Activated naive CD4-positive, alpha-beta T cell (primary cell): ENCODE measurements at places on chromosomes 5 and 9.

DNA sequence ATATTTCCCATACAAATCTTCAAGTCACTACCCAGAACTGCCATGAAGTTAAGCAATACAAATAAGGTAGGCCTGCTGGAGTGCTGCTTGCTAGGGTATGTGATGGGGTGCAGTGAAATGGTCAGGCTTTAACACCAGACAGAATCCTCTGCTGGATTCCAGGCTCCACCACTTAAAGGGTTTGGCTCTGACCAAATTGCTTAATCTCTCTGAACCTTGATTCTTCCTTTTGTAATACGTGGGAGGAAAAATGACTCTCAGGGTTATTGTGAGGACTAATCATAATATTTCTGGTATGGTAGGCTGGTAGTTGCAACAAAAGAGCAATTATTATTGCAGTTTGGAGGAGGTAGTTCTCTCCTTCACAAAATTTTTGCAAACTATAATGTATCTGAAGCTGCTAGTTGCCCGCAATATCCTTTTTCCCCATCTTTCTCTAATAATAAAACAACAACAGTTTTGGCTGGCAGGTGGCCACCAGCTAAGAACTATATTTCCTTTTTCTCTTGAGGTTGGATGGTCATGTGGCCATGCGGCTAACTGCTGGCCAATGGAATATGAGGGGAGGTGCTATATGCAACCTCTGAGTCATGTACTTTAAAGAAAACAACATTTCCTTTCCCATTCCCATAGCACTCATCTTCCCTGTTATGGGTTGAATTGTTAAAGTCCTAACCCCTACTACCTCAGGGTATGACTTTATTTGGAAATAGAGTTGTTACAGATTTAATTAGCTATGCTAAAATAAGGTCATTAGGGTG lies 44.1 kb downstream of the CCL28 start:
- DNase-seq, result no peak

DNA sequence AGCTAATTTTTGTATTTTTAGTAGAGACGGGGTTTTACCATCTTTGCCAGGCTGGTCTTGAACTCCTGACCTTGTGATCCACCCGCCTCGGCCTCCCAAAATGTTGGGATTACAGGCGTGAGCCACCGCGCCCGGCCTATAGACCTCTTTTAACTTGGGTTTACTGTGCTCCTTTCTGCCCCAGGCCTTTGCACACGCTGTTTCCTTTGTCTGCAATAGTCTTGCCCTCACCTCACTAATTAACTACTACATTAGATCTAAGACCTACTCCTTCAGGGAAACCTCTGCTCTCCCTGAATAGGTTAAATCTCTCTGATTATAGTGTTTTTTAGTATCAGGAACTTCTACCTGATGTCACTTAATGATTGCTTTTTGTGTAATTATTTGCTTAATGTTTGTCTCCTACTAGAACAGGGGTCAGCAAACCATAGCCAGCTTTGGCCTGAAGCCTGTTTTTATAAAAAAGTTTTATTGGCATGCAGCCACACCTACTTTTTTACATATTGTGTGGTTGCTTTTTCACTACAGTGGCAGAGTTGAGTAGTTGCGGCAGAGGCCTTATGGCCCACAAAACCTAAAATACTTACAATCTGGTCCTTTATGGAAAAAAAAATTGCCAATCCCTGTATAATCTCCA lies 31.2 kb upstream of the TLE1 start:
- DNase-seq, result no peak

DNA sequence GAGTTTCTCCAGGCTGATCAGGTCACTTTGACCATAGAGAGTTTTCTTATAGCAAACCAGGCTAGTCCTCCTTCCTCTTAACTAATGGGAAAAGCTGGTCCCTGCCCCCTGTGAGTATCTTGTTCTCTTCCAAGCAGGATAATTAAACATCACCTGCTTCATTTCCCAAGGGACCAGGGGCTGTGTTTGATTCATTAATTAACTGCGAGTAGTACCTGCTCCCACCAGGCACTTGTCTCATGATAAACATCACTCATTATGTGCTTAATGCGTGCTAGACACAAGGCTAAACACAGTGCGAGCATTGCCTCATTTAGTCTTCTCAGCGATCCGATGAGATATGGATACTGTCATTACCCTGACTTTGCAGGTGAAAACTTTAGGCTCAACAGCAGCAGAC lies 1.7 kb upstream of the FAM163B start:
- DNase-seq, result no peak

- no peak for DNase-seq
Observed at GRCh38 chr9:84821431-84821830, 151.9 kb downstream of the NTRK2 start.

DNA sequence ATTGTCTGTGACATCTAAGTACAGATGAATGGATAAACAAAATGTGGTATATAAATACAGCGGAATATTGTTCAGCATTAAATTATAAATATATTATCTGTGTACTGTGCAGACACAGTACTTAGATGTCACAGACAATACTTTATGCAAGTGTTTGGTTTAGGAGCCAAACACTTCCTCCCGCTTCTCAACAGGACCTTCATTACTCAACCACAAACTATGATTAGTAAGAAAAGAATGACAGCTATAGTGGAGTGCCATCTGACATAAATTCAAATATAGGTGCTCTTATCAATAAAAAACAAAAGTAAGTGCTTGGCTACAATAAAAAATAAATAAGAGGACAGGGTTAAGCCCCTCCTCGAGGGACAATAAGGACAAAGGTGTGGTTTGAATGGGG lies 38.9 kb upstream of the STX17 start:
- DNase-seq, result no peak

DNA sequence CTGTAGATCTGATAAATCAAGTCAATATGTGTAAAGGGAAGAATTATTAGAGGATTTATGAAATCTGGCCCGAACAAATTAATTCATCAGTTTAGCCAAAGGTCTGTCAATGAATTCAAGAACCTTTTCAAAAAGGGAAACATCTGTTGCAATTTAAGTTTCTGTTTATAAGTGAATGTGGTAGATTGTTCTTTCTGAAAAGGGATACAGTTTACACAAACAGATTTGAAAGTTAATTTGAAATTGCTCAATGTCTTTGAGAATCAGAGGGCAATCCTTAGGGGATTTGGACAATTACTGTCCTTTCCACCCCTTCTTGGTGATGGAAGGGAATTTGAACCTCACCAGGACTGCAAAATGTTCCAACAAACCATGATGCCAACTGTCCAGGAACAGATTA lies 29.7 kb upstream of the ERCC6L2 start:
- DNase-seq, result no peak

- DNase-seq, result no peak
Observed at GRCh38 chr9:85511746-85512145, 230.0 kb downstream of the AGTPBP1 start.

DNA sequence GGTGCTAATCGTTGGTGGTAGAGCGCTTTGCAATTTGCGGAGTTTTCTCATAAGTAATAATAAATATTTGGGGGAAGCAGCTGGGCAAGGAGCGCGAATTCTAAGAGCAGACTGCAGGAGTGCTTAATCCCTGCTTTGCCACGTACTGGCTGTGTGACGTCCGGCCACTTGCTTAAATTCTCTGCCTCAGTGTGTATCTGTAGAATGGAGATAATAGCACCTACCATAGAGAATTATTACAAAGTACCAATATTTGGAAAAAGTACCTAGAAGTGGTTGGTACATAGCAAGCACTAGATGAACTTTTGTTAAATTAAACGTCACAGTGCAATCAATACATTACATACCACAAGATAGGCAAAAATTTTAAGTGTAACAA lies 598 bp upstream of the TMED7 start:
- DNase-seq, result no peak

DNA sequence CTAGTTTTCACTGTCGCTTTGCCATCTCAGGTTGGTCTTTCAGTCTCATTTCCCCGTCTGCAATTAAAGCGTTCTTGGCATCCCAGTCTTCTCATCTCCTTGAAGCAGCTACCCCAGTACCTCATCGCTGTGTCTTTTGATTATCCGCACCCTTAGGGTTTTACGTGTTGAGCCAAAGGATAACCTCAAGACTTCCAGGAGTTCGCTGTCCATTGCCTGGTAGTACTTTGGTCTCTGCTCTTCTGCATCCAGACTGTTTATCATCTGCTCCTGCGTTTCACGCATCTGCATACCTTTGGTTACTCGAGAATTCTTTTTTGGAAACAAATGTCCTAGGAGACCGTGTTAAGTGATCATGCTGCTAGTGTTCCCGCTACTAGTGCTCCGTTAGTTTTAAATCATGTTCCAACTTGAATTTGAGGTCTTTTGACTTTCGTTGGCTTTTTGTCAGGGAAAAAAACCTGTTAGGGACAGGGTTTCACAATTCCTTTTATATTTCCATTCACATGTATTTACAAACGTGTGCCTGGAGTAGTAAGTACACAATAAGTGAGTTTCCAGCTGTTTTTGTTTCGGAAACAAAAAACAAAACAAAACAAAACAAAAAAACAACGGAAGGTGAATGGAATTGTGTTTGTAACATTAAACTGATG lies 888 bp downstream of the RABGAP1 start:
- no peak for DNase-seq

- no peak for DNase-seq
Observed at GRCh38 chr5:118628660-118629354, 359.5 kb downstream of the DTWD2 start.

GRCh38 chr9:123825342-123826060 lies 104.4 kb downstream of the DENND1A start:
- no peak for DNase-seq

DNA sequence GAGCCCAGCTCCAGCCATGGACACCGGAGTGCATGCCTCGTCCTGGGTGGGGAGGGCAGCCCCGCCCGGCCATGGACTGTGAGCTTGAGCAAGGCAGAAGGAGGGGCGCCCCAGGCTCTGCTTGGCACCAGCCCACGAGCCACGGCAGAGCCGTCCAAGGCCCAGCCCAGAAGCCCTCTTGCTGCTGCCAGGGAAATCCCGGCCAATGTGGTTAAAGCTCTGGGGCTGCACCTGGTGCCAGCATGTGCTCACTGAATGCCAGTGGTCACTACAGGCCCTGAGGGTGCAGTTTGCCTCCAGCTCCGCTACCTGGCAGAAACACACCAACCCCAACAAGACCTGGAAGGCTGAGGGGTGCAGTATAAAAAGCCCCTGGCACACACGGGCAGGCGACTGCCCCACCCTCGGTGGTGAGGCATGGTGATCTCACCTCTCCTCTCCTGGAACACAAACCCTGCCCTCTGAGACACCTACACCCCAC lies 11.8 kb downstream of the BRD3 start:
- no peak for DNase-seq

DNA sequence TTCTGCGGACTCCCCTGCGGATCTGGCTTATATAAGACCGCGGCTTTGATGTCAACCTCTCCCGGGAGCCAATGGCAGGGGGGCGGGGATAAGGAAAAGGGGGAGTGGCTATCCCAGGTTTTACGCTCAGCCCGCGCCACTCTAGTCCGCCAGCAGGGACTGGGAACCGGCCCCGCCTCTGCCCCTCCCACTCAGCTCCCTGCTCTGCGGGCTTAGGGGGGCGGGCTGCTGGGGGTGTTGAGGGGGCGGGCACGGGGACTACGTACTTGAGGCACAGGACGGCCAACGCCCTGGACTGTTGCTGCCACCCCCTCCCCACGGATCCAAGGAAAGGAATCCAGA lies at the start of gene HAND1:
Gene HAND1 (minus strand): TSS at position 4 of the 342 bp plus-strand sequence. CDS start 219 bp downstream, outside the sequence.
- no peak for DNase-seq
